ENCODE measurements at places on chromosomes 5 and 9.

GRCh38 chr9:96192710-96193109, 109.3 kb downstream of the HSD17B3 start:
- no peak for DNase-seq

GRCh38 chr5:150219142-150219541, 29.3 kb downstream of the SLC6A7 start:
- DNase-seq = no peak

GRCh38 chr9:82404881-82405280, 416.3 kb downstream of the SPATA31D1 start:
- DNase-seq = no peak

DNA sequence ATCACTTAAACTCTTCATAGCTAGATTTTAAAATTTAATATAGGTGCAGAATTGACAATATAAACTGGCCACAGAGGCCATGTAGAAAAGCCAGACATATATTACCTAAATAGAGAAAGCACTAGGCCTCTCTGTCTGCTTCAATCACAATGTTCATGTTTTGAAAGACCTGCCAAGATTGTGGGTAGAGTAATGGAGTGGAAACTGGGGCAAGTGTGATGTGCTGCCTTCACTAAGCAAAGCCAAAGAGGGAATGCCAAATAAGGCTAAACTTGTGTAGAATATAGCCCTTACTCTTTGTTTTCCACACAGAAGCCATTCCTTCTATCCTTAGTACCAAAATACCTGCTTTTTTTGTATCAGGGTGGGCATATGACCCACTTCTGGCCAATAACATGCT, 15.1 kb upstream of the ISOC1 start:
- no peak for DNase-seq

- no peak for DNase-seq
Measured at GRCh38 chr5:146040527-146040926, 64.8 kb downstream of the PLAC8L1 start.

GRCh38 chr5:131593921-131594320, 41.1 kb downstream of the RAPGEF6 start:
- no peak for DNase-seq

GRCh38 chr5:5739490-5739945, 317.0 kb downstream of the ICE1 start:
- DNase-seq = no peak

DNA sequence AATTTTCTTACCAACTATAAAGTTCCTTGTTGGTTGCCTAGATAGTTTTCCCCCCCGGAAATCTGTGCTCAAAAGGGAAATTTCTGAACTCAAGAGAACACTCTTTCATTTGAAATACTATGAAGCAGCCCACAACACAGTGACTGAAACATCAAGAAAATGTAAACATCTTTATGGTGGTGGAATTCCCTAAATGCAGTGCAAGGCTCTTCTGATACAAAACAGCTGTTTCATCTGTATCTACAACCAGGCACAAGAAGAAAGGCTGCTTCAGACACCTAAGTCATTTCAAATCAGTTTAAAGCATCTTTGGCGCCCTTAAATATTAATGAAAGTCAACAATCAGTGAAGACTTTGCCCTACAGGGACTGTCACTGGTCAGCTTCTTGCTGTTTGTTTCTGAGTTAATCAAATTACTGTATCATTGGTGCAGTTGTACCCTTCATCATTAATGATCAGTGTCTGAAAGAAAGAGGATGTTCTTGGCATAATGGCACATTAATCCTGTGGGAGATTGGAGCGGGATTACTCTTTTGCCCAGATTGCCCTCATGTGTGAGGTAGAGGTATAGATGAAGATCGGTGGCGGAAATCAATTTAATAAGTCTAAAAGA, 947.0 kb downstream of the NR2F1-AS1 start:
- no peak for DNase-seq

- DNase-seq = no peak
Measured at GRCh38 chr9:87596862-87597261, 99.2 kb downstream of the DAPK1 start.

DNA sequence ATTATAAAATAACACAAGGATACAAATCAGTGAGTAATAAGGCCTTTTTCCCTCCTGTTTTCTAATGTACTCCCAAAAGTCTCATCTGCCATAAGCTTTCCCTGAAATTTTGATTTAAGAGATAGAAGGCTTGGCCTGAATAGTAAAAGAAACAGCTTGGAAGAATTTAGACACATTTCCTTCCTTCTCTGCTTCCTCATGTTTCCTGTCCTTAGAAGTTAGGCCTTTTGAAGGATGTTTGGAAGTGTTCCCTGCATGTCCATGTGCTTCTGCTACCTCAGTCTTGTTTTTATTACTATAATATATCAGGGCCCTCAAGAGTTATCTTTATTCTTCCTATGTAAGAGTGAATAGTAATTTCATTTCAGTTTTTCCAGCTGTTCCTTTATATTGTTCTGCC, 242.7 kb downstream of the DEPDC1B start:
- DNase-seq = no peak

DNA sequence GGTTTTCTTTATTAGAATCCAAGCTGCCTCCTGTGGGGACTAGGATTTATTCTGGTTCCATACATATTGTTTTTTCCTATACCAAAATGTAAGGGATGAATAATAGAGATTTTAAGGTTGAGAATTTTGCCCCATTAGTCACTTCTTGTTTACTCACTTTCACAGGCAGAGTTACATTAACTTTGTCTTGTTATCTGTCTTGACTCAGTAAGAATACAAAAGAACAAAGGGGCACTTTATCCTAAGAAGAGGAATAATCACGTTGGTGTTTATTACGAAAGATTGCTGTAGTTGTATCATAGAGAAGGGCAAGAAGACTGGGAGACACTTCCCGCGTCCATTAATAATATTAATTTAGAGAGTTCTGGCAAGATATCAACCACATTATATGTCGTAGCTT, 599.7 kb upstream of the FTMT start:
- no peak for DNase-seq

DNA sequence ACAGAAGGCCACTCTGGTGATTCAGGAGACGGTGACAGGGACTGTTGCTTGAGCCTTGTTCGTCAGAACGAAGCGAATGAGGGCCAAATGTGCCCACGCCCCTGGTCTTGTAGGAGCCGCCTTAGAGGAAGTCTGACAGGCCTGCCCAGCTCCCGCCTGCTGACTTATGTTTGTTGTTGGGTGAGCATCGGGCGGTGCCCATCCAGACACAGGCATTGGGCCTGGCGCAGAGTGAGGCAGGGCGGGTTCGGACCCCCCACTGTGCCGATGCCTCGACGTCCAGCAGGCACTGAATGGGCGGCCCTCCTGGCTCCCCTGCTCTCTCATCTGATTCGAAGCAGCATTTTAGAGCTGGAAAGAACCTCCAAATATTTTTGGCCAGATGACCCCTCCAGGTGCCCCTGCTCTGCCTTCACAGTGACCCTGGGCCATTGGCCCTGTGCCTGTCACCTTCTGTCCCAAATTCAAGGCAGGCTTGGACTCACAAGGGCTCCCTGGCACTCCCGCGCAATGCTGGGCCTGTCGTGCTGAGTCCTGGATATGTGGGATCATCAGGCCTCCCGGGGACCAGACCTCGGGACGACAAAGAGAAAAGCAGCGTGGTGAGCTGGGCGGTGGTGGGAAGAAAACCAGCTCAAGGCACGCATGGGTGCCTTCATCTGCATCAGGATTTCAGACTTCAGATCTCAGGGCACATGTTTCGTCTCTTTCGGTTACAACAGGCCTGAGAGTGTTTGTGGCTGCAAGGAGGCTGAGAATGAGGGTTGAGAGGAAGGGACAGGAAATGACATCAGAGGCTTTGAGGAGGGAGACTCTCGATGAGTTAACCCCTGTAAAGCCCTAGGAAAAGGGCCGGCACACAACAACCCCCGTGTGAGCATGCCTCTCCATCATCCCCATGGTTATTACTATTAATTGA, 37.1 kb upstream of the OLFM1 start:
- no peak for DNase-seq

DNA sequence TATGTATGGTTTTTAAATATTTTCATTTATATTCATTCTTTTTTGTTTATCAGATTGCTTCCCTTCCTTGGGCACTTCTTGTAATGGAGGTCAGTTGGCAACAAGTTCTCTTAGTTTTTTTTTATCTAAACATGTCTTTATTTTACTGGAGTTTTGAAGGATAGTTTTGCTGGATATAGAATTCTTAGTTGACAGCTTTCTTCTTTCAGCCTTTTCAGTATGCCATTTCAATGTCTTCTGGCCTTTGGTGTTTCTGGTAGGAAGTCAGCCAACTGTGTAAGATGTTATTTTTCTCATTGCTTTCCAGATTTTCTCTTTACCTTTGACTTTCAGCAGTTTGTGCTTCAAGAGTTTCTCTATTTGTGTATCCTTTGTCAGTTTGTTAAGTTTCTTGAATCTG, 14.2 kb downstream of the SLC12A2 start:
- DNase-seq = no peak

GRCh38 chr9:37248651-37249163, 128.3 kb downstream of the ZCCHC7 start:
- no peak for DNase-seq

DNA sequence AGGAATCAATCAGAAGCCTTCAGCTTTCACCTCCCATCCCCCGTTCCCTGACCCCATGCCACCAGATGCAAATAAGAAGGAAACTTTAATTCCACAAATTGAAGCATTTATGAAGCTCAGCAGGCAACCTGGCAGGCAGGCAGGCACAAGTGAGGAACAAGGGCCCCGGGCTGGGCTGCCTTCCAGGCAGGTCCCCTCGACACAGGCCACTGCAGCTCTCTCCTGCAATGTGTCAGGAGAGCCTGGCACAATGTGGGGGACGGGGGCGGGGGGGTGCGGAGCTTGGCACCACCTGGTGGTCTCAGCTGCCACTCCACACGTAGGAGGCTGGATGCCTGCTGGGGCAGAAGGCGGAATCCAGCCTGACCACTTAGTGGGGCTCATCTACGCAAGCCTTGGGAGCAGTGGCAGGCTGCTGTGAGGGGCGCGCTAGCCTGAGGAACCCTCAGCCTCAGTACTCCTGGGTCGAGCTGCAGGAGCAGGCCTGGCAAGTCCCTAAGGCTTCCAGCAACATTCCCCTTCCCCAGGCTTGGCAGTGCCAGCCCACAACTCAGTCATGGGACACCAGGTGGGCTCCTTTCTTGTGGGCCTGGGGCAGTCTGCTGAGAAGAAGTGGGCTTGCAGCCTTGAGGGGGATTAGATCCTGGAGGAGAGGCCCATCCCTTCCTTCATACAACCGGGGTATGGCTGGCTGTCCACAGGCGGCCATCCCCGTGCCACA, 50.2 kb upstream of the KCNMB1 start:
- no peak for DNase-seq

GRCh38 chr5:37774912-37775483, 64.8 kb downstream of the GDNF start:
- no peak for DNase-seq

DNA sequence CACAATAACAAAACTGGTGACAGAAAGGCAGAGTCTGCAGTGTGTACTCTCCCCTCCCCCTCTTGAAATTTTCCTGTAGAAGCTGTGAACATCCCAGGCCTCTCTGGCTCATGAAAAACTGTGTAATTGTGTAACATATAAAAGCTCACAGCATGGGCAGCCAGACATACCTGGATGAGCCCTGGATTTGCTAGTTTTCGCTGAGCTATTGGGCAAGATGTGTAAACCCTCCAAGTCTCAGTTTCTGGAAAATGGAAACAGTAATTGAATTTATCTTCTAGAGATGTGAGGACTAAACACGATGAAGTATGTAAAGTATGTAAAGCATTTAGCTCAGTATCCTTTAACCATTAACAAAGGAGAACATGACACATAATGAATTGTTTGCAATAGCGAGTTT, 143.2 kb upstream of the ANKH start:
- DNase-seq = no peak

DNA sequence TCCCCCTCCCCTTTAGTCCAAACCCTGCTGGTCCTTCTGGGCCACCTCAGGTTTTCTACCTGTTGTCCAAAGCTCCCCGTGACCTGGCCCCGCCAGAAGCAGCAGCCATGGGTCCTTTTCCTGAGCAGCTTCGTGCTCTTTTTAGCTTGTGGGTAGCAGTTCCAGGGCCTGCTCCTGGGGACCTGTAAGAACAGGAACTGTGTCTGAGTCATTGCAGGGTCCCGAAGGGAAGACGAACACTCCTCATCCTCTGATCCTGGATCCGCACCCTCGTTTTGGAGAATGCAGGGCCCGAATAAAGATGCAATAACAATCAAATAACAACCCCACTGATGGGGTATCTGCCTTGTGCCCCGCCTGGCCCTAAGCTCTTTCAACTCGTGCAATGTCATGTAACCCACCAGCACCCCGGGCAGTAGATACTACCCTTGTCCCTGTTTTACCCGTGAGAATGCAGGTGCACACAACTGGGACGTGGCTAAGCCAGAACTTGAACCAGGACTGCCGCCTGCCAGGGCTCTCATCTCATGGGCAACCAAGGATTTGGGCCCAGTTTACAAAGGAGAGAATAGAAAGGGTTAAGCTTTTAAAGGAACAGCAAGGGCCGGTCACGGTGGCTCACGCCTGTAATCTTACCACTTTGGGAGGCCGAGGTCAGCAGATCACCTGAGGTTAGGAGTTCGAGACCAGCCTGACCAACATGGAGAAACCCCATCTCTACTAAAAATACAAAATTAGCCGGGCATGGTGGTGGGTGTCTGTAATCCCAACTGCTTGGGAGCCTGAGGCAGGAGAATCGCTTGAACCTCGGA, 33.2 kb downstream of the NEK6 start:
- DNase-seq = no peak

GRCh38 chr5:6350277-6351090, 27.9 kb downstream of the MED10 start:
- DNase-seq = no peak

Data from CD4-positive, alpha-beta T cell treated with Interleukin-17A for 4 hours (primary cell).